ENCODE measurements at places on chromosomes 7 and 10.

DNA sequence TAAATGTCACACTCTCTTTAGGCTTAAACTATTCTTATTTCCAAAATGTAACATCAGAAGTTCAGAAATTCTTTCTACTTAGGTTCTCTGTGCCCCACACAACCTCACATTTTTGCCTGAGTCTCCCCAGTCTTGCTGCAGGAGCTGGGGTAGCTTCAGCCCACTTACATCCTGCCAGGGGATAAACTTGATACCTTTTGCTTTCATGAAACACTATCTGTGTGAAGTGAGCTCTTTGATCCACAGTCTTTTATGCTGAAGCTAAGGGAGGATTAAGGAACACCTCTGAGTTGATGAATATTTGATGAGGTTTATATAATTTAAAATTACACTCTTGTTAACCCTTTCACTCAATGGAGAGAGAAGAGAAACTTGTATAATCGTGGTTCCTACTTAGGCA is 341.0 kb downstream of the AUTS2 start:
- no peak for DNase-seq

- no peak for DNase-seq
Measured at GRCh38 chr10:113069595-113069994, 119.5 kb downstream of the TCF7L2 start.

DNA sequence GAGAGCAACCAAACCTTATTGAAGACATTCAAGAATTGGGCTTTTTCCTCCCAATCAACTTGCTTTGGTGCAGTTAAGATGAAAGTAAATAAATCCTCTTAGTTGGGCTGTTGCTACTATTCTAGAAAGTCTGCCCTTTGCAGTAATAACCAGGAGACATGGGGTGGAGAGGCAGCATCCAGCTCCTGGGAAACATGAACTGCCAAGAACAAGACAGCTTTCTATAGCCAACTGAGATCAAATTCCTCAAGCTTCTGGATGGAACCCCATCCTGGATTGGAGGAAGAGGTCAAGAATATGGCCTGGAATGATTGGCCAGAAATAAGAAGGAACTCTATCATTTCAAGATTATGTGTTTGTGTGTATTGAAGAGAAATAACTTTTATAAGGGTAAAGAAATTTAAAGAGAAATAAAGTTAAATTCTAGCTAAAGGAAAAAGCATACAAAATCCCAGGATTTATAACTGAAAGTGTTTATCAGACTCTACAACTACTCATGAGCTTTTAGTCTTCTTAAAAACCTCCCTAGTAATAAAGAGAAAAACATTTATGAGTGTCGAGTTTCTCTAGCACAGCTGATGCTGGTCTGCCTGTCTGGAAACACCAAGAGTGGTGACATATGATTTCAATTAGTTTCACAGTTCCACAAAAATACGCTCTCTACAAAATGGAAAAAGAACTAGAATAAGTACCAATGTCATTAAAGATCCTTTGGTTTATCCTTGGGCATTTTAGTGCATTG is 70.1 kb upstream of the COL1A2 start:
- no peak for DNase-seq

- no peak for DNase-seq
Measured at GRCh38 chr7:97731736-97732564, at the start of gene TAC1. TAC1 (plus strand) TSS chr7:97732086; CDS start chr7:97732613, 527 bp downstream.
